Globus pallidus (tissue), 1 donor: ENCODE measurements at places on chromosomes 3 and 15.
A peak's percentile ranks its signal among the peaks of the same experiment; 100 is the strongest.

DNA sequence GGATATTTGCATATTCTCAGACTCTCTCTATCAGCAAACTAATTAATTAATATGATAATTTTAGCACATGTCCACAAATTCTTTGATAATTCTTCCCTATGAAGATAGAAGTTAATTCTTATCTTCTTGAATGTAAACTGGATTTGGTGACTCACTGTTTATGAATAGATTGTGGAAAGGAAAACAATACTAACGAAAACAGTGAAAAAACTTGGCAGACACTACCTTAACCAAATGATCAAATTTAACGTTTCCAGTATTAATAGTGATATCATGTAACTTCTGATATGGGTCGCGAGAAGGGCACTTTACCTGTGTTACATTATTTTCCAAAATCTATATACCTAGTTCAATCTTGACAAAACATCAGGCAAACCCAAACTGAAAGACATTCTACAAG is 401.0 kb downstream of the SI start:
- no peak for DNase-seq

- DNase-seq: no peak
Measured at GRCh38 chr3:177396733-177397132, 199.5 kb upstream of the TBL1XR1 start.

GRCh38 chr3:170564664-170565063 is 21.2 kb downstream of the SLC7A14 start:
- DNase-seq: no peak

DNA sequence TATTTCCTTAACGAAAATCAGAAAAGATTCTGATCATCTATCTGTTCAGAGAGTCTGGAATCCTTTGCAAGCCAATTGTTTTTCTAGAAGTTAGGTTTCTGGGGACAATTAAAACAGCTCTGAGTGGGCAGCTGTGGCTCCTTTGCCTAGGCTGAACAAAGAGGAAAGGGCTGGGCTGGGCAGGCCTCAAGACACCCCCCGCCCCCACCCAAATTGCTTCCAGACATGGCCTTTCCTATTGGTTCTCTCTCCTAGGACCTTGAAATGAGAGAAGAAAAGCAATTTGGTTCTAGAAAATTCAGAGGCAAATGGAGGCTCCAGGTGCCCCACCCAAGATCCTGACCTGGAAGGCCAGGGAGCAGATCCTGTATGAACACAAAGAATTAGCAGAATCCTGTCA is 2.3 kb upstream of the ADPGK start:
- no peak for DNase-seq

DNA sequence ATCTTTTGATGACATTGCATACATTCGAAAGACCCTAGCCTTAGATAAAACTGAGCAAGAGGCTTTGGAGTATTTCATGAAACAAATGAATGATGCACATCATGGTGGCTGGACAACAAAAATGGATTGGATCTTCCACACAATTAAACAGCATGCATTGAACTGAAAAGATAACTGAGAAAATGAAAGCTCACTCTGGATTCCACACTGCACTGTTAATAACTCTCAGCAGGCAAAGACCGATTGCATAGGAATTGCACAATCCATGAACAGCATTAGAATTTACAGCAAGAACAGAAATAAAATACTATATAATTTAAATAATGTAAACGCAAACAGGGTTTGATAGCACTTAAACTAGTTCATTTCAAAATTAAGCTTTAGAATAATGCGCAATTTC is 16.7 kb downstream of the KCNMB3 start:
- DNase-seq: no peak

DNA sequence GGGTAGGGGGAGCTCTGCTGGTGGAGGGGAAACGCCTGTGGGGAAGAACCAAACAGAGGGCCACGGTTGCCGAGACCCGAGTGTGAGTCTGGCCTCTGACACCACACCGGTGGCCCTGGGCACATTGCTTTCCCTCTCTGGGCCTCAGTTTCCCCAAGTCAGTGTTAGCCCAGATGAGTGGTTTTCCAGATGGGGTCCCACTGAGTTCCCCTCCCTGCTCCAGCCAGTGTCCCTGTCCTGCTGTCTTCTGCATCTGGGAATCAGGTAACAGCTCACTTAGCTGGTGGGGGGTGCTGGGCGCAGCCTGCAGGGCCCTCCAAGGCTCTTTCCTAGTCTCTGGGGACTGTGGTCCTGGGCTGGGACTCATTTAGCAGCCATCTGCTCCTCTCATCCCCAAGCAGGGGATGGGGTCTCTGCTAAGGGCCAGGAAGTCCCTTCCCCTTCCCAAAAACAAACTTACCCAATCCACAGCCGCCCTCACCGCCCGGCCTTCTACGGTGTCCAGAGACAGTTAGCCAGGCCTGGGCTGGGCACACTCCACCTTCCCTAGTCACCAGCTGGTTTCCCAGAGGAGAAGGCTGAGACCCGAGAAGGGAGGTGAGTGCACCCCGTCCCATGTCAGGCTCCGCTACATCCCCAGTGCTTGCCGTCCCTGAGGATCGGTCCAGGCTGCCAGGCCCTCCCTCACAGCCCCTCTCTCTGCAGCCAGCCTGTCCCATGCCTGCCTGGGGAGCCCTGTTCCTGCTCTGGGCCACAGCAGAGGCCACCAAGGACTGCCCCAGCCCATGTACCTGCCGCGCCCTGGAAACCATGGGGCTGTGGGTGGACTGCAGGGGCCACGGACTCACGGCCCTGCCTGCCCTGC is 676 bp downstream of the GP9 start:
- no peak for DNase-seq

DNA sequence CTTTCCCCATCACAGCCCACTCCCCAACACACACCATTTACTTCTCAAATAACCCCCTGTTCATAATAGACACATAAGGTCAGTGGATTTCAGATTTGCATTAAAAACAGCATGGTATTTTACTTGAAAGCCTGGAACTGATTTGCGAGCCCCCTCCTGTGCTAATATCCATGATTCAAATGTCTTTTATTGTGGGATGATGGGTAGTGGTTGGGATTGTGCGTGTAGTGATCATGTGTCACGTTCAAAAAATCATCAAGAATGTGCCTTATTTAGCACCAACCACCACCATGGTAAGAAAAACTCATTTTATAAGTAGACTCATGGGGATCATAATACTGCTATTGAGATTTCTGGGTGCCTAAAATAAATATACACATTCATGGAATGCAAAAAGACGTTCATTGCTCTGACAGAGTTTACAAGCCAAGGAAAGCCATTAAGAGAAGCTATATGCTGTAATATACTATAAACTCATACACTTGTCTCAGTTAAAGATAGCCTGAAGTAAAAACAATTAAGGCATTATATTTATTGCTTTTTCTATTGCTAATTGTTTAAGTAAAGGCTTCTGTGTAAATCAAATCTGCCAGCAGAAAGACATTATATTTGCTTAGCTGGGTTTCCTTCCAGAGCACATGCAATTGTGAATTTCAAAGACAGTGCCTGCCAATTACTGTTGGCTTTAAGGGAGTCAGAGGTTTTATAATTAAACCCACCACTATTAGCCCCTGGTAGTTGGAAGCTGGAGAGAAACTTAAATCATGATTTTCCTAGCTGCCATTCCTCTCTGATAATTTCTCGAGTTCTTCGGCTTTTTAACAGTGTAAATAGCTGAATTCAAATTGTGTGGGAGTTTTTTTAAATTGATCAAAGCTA is 4.0 kb downstream of the TRAT1 start:
- DNase-seq: no peak

GRCh38 chr15:61681676-61682075 is 378.6 kb downstream of the VPS13C start:
- DNase-seq: no peak

DNA sequence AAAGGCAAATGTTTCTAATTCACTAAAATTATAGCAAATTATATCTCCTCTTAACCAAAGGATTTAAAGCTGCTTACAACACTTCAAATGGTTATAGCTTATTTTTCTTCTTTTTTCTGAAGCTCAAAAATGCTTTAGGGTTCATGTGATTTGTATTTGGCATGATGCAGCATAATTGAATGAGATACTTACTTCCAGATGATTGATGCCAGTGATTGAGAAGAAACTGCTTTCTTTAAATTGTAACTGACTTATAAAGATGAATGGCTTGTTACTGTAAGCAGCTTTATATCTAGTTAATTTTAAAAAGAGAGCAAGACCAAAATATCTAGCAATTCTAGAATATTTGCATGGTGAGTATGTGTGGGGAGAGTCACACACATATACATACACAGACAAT is 270.7 kb upstream of the THRB start:
- DNase-seq: no peak

- no peak for DNase-seq
Measured at GRCh38 chr15:44082558-44083157, 112.4 kb downstream of the FRMD5 start.

DNA sequence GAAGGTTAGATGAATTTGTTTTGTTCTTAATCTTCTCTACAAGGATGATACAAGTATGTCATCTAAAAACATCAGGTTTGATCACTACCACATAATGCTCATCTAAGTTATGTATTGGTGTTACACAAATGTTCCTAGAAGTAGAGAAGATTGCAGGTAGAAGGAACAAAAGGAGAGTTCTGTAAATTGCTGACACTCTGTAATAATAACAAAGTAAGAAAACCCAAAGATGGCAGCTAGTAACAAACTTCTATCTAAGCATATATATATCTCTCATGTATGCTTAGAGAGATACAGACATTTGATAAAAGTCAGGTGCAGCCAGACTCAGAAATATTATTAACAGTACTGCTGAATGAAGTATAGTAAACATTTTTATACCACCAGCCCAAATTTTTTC is 20.2 kb upstream of the CFAP44 start:
- no peak for DNase-seq

DNA sequence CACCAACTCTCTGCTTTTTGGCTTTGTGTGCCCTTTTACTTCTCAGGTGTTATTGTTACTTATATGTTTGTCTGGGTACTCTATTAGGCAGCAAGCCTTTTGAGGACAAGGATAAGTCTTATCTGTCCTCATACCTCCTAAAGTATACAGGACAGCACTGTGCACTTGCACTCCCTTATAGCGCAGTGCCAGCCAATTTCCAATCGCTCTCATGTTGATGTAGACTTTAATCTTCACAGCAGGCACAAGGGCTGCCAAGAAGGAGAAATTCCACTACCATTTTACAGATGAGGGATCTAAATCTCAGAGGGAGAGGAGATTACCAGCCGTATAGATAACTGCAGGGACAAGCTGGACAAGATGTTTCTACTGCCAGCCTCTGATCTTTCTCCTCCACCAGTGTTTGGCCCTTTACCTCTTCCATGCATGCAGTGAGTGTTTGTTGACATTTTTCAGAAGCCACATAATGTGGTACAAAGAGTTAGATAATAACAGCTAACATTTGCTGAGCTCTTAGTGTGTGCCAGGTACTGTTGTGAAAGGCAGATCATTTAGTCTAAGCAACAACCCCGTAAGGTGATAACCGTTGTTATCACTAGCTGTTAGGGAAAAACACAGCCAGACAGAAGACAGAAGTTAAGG is 30.1 kb downstream of the SST start:
- no peak for DNase-seq

DNA sequence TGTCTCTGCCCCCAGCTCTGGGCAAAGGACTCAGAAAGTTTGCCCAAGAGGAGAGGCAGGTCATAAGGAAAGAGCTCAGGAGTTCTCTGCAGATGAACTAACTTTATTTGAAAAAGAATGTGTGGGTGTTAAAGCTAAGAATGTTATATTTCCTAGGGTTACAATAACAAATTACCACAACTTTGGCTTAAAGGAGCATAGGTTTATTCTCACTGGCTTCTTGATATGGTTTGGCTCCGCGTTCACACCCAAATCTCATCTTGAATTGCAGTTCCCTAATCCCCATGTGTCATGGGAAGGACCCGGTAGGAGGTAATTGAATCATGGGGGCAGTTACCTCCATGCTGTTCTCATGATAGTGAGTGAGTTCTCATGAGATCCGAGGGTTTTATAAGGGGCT is 383.7 kb upstream of the CFAP20DC start:
- DNase-seq: no peak

- DNase-seq: no peak
Measured at GRCh38 chr3:171168551-171168950, 142.0 kb upstream of the SLC2A2 start.

GRCh38 chr3:183085634-183086390 is 13.5 kb downstream of the MCCC1 start:
- DNase-seq: no peak

DNA sequence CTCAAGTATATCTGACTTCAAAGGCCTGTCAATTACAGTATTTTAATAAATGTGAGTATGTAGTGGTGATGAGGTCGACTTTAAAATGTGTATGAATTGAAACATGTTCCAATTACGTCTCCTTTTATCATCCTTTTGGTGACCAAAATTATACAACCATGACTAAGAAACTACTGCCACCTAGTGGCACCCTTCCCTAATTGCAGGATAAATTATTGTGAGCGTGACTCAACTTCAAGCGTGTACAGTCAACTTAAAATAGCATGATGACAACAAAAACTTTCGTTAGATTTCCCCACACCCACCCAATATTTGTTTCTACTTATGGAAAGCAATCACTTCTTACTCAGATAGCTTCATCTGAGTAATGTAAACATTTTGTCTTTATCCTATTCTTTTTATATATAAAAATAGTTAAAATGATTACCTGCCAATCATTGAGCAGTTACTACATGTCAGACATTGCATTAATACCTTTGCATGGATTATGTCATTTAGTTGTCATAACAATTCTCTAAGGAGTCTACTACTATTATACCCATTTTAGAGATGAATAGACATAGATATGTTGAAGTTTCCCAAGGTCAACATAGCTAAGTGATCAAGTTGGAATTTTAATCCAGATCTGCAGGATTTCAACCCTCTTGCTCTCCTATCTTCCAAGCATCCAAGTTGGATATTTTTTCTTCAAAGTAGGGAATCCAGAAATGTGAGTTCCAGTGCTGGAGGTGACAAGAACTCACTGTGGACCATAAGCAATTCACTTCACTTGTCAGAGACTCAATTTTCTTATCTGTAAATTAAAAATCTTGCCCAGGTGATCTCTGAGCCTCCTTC is 106.0 kb downstream of the MEX3B start:
- DNase-seq: no peak

DNA sequence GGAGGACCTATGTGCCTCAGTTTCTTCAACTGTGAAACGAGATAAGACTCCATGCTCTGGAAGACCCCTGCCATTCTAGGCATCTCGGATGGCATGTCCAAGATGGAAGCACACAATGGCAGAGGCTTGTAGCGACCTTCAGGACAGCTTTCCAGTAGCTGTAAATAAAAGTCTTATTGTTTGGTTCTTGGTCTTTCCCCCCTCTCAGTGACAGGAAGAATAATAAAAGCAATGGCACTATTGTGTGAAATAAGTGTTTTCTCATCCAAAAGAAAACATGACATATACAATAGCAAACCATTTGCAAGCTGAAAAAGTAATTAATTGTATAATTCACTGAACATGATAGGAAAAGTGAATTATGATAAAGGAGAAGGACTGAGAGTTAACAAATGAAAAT is 32.5 kb upstream of the CD47 start:
- peak; percentile 51 for DNase-seq

GRCh38 chr15:86608461-86609205 is 529.0 kb downstream of the AGBL1 start:
- peak; percentile 11 for DNase-seq

- DNase-seq: no peak
Measured at GRCh38 chr3:171108066-171108465, 81.5 kb upstream of the SLC2A2 start.
